NCI-H2107 (cell line): ENCODE measurements at places on chromosomes 11 and 22.
A peak's percentile ranks its signal among the peaks of the same experiment; 100 is the strongest.

- DNase-seq = peak; percentile 74
These were observed 8.8 kb downstream of the CXCR5 start for GRCh38 chr11:118892514-118892913.

DNA sequence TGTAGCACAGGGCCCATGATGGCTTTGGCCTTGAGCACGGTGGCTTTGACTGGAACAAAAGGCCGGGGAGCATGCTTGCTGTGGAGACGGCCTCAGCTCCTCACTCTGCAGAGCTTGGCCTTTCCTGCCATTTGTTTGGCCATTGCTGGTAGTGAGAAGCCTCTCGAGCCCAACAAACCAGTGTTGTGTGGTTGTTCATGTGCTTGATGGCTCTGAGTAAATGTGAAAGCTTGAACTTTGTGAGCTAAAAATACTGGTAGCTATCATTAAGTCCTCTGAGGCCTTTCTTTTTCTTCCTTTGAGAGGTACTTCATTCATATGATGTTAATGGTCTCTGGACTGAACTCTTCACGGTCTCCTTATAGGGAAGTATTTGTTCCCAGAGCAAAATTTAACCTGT lies 39.6 kb downstream of the NAT10 start:
- no peak for DNase-seq

GRCh38 chr11:84130646-84131427 lies 844.7 kb upstream of the CCDC90B start:
- no peak for DNase-seq

- DNase-seq = no peak
These were observed 5.3 kb downstream of the LSP1 start for GRCh38 chr11:1858154-1858553.

DNA sequence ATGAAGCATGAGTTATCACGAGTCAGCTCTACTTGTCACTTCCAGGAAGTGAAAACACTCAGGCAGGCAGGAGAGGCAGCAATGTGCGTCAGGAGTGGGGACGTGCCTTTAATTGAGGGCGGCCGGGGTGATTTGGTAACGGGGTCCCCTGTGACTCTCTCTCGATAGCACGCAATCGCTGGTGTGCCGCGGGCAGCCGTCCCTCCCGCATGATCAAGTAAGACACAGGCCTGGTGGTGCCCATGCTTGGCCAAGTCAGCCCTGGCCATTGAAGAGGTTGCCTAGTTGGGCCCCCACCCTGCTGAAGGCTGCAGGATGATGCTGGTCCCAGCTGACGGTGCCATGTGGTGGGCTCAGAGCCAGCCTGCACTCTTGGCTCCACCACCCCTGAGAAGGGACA lies 29.7 kb downstream of the CACNG2 start:
- DNase-seq = no peak

GRCh38 chr11:2090172-2091111 lies 48.7 kb downstream of the IGF2 start:
- DNase-seq = no peak

- DNase-seq = no peak
These were observed 47.0 kb downstream of the RCN1 start for GRCh38 chr11:32137869-32138268.

- no peak for DNase-seq
These were observed 5.6 kb downstream of the PTDSS2 start for GRCh38 chr11:455566-456147.

GRCh38 chr22:46062971-46063631 lies 86.1 kb upstream of the WNT7B start:
- no peak for DNase-seq

- DNase-seq = no peak
These were observed 79.5 kb downstream of the HORMAD2 start for GRCh38 chr22:30159561-30160353.

DNA sequence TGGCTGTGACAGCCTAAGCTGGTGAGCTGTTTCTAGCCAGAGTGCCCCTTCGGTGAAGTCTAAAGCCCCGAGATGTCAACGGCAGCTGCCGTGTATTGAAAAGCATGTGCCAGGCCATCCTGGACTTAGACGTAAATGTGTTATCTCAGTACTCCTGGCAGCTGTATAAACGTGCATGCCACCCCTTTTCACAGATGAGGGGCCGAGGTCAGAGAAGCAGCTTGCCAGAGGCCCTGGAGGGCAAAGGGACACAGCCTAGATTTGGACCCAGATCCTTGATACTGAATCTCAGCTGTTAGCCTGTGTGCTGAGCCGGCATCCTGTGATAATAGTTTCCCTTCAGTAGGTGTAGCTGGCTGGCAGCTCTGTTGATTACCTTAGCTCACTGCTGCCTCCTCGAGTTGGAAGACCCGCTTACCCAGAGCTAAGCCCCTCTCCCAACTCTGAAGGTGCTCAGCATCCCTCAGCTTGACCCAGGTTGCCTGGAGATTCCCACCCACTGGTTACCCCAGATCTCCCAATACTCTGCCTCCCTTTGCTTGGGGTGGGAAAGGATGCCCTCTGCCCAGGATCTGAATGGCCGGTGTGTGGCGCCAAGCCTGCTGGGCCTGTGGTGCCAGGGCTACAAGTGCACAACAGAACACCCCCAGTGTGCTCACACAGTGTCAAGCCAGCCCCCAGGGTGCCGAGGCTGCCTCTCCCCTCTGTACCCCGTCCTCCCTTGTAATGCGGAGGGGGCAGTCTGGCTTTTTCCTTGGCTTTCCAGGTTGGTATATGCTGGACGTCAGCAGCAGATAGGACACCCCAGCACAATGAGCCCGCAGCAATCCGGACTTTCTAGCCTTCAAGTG lies 59.8 kb upstream of the WNT7B start:
- DNase-seq = no peak

- no peak for DNase-seq
These were observed 2.0 kb upstream of the KMT5B start for GRCh38 chr11:68215087-68215445.

DNA sequence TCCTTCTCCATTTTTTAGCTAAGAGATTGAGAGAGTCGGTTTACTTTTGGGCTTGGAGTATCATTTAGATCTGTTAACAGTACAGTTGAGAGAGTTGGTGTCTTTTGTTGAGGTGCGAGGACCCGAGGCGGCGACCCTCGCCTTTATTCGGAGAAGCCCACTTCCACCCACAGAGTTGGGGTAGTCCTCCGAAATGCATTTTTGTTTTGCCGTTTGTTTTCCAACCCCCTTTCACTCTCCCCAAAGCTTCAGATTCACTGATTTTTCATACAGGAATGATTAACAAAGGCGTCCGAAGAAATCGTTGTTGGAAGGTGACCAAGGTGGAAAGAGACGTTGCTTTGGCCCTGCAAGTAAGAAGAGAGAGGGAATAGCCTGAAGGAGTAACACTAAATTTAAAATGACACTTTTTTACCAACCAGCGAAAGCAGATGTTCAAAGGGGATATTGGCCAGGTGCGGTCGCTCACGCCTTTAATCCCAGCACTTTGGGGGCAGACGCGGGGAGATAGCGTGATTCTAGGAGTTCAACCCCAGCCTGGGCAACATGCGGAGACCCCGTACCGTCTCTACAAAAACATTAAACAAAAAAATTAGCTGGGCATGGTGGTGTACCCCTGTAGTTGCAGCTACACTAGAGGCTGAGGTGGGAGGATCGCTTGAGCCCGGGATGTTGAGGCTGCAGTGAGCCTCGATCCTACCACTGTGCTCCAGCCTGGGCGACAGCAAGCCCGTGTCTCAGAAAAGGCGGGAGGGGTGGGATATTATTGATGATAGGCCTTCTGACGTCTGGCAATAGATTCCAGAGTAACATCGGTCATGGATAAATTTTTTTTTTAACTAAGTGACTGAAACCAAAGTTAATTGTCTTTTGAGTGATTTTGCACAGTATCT lies 899 bp upstream of the RAB30 start:
- DNase-seq = no peak

GRCh38 chr11:2369896-2370295 lies 7.2 kb upstream of the CD81 start:
- no peak for DNase-seq

- no peak for DNase-seq
These were observed 12.9 kb upstream of the MUC6 start for GRCh38 chr11:1049431-1049891.

GRCh38 chr22:40113696-40114095 lies 64.0 kb upstream of the TNRC6B start:
- no peak for DNase-seq

DNA sequence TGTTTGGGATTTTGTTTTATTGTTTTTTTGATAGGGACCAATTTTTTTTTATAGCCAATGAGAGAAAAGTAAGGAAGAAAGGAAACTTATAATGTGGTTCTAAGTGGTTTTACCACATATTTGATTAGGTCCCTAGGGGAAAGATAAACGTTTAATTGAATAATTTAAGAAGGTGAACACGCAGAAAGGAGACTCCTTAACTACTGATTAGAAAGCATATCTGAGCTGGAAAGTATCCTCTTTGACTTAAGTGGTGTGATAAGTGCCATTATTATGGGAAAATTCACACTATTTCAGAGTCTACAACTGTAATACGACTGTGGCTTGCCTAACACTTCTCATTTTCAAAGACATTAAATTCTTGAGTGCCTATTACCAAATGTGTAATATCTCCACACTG lies 106.5 kb upstream of the GRAMD1B start:
- DNase-seq = no peak

DNA sequence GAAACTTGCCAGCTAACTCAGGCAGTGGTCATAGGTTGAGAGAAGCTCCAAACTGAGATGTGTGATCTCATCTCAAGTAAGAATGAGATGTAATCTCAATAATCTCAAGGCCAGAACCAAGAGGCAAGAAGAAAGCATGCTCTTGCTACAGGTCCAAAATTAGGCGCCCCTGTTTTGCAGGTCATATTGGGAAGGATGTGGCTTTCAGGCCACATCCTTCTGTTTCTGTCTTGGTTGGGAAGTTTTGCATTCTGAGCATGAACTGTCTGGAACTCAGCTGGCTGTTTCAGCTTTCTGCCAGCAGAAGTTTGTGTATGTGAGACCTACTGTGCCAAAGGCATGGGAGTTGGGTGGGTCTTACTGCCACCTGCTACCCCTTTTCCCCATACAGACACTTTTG lies 67.5 kb upstream of the MS4A8 start:
- no peak for DNase-seq

- DNase-seq = no peak
These were observed 704.1 kb upstream of the CCDC179 start for GRCh38 chr11:23564370-23564769.

GRCh38 chr11:123251657-123252344 lies 56.8 kb upstream of the CLMP start:
- no peak for DNase-seq

GRCh38 chr11:112962579-112963367 lies 1.6 kb downstream of the NCAM1 start:
- DNase-seq = peak; percentile 66

- DNase-seq = no peak
These were observed 132.9 kb upstream of the ZBED5 start for GRCh38 chr11:10990637-10991193.

GRCh38 chr11:114073828-114074381 lies 14.4 kb downstream of the ZBTB16 start:
- no peak for DNase-seq

DNA sequence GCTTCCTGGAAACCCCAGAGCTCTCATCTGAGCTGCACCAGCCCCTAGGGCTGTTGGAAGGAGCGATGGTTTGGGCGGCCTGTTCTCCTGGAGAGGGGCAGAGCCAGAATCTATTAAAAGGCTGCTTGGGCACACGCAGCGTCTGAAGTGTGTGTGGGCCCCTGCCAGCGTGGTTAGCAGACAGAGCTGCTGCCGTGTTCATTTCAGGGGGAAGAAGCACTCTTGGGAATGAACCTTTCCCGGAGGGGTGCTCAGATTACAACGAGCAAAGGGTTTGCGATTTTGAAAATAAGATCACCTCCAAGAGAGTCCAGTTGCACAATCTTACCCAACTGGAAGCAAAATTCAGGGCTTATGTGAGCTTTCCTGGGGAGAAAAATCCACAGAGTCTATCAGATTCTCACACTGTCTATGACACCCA lies 12.9 kb downstream of the ANO1 start:
- DNase-seq = peak; percentile 74

- DNase-seq = no peak
These were observed 47.6 kb downstream of the CACNA1I start for GRCh38 chr22:39617970-39618757.

DNA sequence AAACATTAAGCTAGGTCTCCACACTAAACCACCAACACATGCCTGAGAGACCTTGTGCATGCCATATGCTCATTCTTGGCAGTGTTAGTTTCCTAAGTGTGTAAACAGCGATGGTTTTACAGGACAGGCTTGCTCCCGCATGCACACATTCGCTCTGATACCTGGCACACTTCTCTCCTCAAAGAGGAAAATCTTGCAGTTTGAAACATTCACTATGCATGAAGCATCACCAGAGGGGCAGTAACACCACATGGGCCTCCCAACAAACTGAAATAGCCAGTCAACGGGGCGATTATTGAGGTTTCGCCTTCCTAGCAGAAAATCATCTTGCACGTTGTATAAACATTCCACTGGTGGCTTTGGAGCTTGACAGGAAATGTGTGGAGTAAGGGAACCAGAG lies 52.6 kb downstream of the ABTB2 start:
- no peak for DNase-seq

DNA sequence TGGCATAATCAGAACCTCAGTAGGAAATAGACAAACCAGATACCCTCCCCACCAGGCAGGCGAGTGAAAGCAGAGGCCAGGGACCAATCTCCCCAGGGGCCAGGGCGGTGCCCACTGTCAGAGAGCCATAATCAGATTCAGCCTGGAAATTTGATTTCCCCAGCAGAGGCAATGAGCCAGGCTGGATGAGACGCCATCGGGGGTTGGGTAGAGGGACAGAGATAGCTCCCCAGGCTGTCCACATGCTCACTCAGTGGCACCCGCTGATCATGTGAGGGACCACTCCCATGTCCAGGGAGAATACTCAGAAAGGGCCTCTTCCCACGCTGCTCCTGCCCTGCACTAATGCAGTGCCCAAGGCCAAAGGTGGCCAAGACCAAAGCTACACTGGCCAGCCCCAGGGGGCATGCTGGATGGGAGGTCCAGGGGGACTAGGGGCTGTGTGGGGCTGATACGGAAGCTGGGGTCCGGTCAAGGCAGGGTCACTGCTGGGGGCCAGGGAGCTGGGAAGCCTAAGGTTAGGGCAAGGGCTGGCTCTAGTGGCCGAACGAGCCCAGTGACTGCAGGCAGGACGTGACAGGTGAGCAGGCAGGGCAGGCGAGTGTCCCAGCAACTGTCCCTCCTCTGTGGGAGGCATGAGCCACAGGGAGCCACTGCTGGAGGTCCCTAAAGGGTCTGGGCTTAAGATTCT lies 19.8 kb downstream of the ARVCF start:
- no peak for DNase-seq

GRCh38 chr11:15278128-15278527 lies 163.4 kb downstream of the INSC start:
- DNase-seq = no peak

DNA sequence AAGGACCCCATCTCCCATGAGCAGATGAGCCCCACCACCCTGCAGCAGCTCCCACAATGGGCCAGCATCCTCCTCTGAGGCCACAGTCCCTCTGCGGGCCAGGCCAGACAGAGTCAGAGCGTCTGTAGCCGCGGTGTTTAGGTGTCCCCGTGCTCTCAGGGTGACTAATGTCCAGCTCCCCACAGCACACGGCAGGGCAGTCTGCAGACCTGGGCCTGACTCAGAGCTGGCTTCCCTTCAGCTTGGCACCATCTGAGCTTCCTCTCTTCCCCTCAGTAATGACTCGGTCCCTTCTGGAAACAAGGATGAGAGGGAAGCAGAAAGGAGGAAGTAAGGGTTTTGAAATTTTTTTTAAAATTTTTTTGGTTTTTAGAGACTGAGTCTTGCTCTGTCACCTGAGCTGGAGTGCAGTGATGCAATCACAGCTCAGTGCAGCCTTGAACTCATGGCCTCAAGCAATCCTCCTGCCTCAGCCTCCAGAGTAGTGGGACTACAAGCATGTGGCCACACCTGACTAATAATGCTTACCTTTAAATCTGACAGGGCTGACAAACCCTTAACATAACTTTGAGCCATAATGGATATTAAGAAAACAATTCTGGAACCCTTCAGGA lies 28.5 kb downstream of the LRRC74B start:
- no peak for DNase-seq
